NCI-H69 (cell line): ENCODE measurements at places on chromosomes 12 and 14.

- no peak for DNase-seq
Observed at GRCh38 chr14:69859591-69859990, 19.6 kb upstream of the SMOC1 start.

DNA sequence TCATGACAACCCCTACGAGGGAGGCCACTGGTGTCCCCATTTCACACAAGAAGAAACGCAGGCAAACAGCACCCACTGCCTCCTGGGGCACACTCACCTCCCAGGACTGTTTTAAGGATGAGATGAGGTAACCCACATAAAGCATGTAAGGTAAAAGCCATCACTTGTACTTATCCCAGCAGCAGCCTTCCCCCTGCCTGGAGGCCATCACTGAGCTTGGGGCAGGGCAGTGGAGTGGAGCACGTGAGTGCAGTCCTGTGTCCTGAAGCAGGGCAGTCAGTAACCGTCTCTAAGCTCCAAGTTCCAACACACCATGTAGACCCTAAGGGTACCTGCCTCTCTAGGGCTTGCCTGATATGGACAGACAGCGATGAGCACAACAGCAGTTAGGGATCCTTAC lies 1.7 kb downstream of the POLE start:
- DNase-seq = no peak

- DNase-seq = no peak
Observed at GRCh38 chr14:99578541-99579101, 25.4 kb downstream of the CCDC85C start.

DNA sequence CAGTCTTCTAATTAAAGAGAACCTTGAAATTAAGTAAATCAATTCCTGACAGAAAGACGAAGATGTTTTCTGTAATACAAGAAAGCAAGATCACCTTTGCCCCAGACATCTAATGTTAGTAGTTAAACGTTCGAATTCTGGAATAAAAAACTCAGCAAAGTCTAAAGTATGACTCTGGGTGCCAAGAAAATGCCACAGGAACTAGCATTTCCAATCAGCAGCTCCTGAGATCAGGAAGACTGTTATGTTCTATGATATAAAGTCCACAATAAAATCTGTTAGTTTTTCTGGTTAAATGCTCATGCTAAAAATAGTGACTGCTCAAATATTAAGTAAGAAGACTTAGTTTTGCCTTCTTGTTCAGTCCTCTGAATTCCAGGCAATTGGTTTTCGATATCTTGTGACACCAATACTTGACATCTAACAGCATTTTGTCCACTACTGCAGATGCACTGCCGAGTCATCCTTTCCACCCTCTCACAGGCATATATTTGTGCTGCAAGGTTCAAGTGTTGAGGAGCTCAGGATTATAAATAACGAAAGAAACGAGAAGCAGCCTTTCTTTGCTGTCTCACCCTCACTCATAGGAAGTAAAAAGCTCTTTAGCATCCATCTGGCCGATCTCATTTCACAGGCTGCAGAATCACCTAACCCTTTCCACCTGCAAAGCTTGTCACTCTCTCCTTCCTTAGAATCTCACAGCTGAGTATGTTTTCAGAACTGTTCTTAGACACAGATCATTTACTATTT lies 32.0 kb downstream of the SSH1 start:
- peak; percentile 45 for DNase-seq

DNA sequence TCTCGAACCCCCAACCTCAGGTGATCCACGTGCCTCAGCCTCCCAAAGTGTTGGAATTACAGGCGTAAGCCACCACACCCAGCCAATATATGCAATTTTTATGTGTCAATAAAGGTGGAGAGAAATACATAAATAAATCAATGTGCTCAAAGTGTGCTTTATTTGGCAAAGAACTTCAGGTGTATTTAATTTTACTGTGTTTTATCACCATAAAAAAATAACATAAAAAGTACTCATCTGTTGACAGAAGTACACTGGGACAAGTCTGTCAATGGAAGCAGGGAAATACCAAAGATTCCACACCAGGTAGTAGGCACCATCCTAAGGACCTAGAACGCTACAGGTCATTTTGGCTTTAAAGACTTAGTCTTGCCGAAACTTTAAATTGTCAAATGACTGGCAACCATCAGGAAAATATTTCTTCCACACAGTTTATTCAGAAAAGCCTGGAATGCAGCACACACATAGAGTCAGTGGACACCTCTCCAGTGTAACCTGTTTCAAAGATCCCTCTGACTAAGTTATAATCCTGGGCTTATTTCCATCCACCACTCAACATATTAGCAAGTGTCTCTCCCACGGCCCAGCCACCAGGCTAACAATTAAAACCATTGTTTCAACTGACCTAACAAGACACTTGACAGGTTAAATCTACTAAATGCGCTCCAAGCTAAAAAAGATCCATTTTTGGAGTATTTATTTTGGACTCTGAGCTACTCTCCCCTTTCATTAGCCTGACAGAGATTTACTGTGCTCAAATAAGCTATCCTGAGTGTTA lies 4.2 kb downstream of the ERO1A start:
- peak; percentile 88 for DNase-seq

GRCh38 chr12:14613718-14614117 lies 46.0 kb upstream of the PLBD1 start:
- no peak for DNase-seq

DNA sequence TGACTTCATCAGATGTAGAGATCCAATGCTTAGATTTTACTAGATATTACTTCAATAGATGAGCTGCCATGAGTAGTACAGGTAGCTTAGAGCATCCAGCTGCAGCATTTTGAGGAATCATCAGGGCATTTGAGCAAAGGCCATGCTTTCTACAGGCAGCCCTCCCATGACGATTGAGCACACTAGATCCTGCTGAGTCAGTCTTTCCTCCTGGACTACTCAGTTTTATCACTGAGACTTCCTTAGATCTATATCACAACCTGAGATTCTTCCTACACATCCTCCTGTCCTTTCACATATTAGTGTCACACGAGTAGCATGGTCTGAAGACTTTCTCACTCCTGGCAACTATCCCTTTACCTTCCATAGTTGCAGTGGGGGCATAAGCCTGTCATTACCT lies 1401.8 kb downstream of the FSCB start:
- DNase-seq = no peak

DNA sequence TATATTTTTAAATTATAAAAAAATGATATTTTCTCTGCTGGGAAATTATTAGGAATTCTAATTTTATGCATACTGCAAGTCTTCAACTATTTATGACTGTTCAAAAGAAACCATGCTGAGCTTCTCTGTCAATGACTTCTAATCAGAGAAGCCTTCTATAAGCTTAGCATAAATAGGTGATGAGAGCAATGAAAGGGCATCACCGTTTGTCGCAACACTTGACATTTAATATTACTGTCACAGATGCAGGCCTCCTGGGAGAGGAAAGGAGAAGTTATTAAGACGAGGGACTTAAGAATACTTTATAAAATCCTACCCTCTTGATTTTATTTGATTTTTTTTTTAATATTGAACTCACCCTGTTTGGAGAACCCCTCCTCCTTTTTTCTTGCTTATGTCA lies 69.8 kb downstream of the CAPZA3 start:
- DNase-seq = no peak

DNA sequence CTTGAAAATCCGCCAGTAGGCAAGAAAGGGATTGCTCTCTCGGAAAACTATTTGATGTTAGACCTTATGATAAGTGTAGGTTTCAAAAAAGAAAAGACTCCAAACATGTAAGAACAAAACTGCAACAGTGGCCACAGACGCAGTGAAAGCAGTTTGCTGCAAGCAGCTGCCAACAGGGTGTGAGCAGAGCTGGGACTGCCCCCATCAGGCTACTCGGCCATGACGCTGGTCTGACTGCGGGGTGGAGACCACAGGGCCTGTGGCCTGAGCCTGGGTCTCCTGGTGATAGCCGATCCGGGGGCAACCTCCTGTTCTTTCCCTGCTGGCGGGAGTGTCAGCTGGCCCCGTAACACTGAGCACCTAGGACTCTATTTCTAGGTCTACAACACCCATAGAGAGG lies 63.2 kb downstream of the AMN start:
- no peak for DNase-seq

DNA sequence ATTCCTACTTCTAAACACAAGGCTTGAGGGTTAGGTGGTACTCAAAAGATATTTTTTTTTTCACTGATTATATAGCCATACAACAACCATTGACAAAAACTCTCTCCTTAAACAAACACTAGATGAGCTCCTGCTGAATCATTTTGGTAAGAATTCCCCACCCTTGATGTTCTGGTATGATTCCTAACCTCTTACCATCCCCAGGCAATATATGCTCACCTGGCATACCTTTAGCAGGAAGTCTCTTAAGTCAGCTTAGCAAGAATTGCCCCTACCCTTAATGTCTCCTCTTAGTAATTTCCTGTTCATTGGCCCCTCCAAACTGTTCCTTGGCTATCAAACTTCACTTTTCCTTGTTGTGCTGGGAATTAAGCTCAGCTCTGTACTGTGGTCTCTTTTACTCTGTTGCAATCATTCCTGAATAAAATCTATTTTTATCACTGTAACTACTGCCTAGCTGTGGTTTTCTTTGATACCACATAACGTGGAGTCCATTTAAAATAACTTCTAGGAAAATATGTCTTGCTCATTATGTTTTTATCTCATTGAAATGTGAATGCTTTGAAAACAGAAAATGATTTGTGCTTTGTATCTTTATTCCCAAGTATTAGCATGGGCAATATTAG lies 712.6 kb downstream of the SLC16A7 start:
- DNase-seq = no peak

GRCh38 chr14:30874999-30875787 lies 834 bp downstream of the COCH start:
- peak; percentile 76 for DNase-seq

DNA sequence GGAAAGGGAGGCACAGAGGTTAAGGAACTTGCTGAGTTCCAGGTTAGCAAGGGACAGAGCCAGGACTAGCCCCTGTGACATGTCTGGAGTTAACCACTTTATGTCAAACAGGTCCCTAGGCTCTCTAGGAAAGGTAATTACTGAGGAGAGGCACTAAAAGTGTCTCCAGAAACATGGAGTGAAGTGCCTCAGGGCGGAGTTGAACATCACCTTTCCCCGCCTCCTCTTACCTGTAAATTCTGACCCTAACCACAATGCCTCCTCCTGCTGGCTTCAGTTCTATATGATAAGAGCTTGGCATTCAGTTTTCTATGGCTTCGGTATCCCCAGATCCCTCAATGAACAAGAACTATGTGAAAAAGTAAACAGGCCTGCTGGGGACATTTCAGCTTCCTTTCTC lies 18.1 kb downstream of the RPH3A start:
- peak; percentile 88 for DNase-seq

GRCh38 chr14:39266525-39266870 lies 32.8 kb downstream of the MIA2 start:
- peak; percentile 90 for DNase-seq

DNA sequence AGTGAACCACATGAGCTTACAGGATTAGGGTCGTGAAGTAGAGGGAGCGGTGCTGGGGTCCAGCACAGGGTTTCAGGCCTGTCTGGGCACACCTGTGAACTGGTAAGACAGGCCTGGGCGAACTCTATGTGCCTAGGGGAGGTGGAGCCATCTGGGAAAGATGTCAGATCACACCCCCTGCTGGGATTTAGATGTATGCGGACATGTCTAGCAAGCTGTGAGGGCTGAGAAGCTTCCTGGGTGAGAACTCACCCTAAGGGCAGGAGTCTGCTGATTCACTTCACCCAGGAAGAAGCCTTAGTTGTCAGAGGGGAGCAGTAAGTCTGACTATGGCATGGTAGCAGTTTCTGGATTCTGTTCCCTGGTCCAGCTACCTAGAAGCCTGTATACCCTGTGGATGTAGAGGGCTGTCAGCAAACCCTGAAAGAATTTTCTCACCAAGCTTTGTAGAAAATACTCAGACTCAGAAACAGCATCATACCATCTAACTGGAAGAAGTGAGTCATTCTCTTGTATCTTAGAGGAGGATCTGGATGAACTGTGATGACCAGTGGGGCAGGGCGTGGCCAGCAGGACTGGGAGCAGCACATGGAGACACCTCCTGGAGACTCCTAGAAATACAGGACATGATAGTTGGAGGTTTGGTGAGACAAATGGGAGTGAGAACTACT lies 11.2 kb upstream of the PYGL start:
- DNase-seq = peak; percentile 99

DNA sequence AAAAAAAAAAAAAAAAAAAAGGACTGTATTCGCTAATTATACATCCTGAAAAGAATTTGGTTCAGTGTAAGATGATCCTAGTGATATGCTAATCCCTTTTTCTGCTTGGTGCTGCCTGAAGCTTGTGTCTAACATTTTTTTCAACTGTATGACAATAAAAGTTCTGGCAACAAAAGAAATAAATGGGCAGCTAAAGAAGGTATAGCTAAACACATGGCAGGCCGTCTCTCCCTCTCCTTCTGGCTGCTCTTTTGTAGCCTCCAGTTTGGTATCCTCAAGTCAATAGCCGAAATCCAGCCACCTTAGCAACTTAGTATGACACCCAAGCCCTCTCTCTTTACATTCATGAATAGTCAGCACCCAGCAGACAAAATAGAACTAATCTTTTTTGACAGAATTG lies 198.3 kb upstream of the OTX2 start:
- peak; percentile 79 for DNase-seq

GRCh38 chr12:130791629-130792028 lies 47.4 kb downstream of the STX2 start:
- no peak for DNase-seq

DNA sequence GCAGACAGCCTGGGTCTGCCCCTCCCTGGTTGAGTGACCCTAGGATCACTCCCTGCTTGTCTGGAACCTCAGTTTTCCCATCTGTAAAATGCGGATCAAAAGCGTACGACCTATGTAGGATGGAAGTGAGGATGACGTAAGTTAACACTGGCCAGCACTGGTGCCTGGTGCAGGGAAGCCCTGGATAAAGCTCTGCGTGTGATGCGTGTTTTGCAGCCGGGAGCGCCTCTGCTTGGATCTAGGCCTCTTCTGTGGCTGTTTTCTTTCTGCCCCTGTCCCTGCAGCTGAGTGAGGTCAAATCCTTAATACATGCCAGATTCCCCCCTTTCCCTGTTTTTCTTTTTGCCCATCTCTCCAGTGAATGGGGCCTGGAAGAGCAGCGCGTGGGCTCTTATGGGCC lies 201.5 kb downstream of the RBM19 start:
- no peak for DNase-seq

DNA sequence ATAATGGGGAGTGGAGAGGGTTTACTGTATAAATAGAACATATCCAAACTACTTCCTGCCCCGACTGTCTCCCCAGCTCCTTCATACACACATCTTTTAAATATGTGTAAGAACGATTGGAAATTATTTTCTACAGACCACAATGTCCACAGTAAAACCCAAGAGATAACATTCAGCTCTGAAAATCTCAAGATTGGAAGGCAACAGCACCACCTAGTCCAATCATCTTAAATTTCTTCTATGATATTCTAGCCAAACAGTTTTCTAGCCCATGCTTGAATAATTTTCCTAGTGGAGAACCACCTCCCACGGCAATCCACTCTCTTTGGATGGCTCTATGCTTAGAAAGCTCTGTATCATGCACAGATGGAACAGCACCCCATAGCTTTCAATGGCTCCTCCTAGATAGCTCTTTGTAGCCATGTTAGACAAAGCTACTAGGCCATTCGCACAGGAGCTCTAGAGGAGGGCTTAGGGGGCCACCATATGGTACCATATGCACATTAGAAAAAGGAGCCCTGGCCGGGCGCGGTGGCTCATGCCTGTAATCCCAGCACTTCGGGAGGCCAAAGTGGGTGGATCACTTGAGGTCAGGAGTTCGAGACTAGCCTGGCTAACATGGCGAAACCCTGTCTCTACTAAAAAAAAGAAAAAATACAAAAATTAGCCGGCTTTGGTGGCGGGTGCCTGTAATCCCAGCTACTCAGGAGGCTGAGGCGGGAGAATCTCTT lies 18.1 kb downstream of the VDR start:
- no peak for DNase-seq
